Brain (organoid and tissue), 16 donors: ENCODE measurements at places on chromosomes 2 and 18.

DNA sequence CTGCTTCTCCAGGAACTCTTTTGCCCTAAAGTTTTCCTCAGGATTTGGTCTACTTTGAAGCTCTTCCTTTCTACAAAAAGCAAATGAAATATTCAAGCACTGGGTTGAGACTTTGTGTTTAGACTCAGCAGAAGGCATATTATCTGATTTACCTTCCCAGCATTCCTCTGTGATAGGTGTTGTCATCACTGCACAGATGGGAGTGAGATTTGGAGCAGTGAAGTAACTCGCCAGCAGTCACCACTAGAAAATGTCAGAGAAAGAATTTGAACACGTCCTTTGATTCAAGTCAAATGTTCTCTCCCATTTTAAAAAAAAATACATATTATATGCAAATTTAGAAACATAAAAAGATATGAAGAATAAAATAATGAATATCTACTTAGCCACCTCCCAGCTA lies 112.2 kb downstream of the DNAH6 start:
- no peak for DNase-seq

DNA sequence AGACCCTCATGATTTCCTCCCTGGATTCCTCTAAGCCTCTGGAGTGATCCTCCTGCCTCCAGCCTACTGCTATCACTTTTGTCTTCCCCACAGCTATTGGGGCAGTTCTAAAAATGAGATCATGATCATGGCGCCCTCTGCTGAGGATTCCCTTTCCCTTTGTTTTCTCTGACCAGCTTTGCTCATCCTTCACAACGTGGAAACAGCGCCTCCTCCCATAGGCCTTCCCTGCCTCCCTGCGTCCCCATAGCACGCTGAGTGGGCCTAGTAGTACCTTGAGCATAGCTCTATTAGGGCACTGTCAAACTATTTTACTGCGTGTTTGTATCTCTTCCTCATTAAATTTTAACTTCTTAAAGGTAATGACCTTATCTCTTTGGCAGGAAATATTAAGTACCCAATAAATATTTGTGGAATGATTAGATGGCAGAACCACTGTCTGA lies 207.0 kb upstream of the FANCL start:
- DNase-seq, result peak; percentile 63

GRCh38 chr18:47110492-47111274 lies 39.6 kb downstream of the HDHD2 start:
- DNase-seq, result peak; percentile 34

DNA sequence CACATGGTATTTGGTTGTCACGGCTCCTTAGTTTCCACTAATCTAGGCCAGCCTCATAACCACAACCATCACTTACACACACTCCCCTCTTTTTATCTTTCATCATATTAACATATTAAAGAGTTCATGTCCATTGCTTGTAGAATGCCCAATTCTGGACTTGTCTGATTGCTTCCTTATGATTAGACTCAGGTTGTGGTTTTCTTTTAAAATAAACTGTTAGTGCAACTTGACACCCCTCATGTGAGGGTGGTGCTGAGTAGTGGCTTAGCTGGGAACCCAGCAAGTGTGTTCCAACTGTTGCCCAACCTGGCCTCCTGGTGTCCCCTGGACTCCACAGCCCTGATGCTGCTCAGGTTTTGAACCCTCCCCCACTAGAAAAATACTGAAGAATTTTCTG lies 20.1 kb upstream of the CD207 start:
- no peak for DNase-seq

DNA sequence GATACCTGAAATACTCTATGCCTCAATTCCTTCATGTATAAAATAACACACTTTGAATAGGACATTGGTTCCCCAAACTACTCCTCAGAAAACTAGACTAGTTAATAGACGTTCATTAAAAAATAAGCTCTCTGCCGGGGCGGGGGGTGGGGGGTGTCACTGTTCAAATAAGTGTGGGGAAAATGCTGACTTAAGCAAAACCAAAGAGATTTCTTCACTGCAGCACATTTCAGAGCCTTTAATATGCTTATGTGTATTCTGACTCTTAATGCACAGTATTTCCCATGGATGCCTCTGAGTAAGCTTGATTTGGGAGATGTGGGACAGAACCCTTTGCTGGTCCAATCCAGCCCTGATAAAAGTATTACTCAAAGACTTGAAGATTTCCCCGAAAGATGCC lies 93.2 kb downstream of the LYPD6 start:
- DNase-seq, result no peak

DNA sequence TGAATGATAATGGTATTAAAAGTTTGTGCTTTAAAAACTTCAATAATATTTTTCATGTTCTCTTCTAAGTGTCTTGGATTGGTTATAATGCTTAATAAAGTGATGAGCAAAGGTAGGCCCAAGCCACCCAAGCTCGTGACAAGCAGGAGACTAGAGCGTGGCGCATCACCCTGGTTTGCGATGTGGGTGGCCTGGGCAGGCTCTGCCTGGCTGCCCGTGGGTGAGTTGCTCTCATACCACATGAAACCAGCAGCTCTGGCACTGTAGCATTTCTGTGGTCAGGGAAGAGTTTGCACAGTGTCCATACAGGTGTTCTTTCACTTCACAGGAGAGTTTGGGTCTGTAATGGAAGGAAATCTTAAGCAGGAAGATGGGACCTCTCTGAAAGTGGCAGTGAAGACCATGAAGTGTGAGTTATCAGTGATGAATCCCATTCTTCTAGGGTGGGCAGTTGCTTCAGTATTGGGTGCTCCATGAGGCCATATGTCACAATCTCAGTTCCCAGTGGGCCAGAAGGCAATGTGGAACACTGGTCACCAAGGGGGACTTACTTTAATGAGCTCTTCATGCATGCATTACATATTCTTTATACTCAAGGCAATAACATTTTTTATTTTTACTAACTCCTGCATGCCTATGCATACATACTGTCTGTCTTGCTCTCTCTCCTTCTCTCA lies 51.4 kb upstream of the TMEM87B start:
- DNase-seq, result no peak

- no peak for DNase-seq
Measured at GRCh38 chr2:189350540-189351209, 90.6 kb upstream of the WDR75 start.

- no peak for DNase-seq
Measured at GRCh38 chr2:10273215-10274175, 29.2 kb upstream of the HPCAL1 start.

DNA sequence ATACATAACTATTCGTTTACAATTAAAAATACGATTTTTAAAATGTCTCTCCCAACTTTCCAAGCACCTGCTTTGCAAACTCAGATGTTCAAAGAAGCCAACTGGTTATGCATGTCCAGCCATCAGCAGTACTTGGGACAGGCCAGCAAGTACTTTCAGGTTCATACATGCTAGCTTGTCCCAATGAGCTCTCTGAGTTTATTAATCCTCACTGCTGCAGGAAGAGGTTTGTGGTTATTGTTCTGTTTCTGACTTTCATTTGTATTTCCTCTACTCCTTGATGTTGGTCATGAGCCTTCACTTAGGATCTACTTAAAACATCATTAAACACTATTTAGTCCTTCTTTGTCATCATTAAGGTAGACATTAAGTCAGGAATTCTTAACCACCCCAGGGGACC lies 374.1 kb downstream of the LRATD1 start:
- no peak for DNase-seq

GRCh38 chr2:25586726-25587144 lies 86.6 kb downstream of the DTNB start:
- peak; percentile 43 for DNase-seq

DNA sequence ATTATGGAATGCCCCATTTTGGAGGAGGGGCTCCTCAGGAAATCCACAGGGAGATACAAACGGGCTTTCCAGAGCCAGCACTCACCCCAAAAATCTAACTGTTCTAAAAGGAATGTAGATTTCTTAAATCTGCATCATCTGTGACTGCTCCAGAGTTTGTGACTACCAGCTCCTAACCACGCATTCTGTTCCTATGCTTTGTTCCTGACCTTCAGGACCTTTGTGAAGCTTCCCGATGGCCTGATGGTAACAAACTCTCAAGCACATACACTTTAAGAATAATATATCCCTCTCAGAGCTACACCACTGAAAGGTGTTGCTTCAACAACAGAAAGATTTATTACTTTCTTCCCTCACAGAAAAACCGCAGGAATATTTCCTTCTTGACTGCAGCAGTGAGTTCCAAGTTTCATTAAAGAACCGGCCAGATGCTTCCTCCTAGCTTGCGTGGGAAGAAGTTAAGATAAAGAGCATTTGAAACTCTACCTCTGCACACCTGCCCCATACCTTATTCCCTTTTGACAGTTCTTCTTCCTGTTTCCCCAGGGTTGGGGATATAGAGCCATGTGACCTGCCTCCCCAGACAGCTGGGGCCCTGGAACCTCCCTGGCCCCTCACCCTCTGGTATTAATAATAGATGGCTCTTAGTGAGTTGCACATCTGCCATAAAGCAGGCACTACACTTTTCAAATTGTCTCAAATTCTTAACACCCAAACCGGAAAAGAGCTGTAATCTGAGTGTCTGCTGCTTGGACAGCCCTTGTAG lies 40.2 kb upstream of the EML4 start:
- DNase-seq, result no peak

DNA sequence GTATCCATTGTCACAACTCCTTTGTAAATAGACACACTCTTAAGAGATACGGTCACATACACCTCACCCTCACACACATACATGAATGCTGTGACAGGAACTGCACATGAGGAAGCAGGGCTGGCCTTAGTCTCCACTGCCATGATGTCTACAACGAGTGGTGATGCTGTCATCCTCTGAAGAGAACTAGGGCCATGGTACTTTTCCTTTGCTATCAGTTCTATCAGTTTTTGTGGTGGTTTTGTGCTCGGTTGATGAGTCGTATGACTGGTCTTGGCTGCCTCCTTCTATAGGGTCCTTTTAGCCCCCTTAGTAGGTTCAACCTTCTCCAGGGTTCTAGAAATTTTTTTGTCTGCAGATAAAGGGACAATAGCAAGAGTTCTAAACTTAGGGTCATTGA lies 66.0 kb downstream of the MYO3B start:
- DNase-seq, result no peak

DNA sequence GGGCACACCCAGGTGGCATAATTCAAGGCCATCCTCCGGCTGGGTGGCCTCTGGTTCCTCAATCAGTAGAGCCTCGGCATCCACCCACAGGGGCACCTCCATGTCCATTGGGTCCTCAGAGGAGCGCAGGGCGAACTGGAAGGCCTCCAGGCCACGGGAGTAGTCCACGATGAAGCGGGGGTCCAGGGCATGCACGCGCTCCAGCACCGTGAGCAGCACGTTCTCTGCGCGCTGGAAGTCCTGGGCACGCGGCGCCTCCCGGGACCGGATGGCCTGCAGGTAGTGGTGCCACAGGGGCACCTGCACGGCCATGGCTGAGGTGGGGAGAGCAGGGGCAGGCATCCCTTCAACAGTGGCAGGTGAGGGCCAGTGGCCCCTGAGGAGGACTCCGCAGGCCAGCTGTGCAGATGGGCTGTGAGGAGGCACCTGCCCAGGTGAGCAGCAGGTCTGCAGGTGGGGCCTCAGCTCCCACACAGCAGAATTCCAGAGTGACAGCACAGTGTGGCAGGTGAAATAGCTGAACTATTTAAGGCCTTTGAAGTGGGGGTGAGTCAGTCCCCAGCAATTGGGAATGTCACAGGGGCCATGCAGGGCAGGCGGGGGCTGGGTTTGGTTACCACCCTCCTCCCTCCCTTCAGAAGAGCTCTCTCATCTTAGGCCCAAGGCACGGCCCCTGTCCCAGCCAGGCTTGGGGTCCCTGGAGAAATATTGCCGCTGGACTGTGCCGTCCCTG lies at the start of gene MAB21L4:
Gene MAB21L4 (minus strand): TSS at position 501 of the 733 bp plus-strand sequence. CDS start 159 bp downstream, at position 342.
- DNase-seq, result no peak

DNA sequence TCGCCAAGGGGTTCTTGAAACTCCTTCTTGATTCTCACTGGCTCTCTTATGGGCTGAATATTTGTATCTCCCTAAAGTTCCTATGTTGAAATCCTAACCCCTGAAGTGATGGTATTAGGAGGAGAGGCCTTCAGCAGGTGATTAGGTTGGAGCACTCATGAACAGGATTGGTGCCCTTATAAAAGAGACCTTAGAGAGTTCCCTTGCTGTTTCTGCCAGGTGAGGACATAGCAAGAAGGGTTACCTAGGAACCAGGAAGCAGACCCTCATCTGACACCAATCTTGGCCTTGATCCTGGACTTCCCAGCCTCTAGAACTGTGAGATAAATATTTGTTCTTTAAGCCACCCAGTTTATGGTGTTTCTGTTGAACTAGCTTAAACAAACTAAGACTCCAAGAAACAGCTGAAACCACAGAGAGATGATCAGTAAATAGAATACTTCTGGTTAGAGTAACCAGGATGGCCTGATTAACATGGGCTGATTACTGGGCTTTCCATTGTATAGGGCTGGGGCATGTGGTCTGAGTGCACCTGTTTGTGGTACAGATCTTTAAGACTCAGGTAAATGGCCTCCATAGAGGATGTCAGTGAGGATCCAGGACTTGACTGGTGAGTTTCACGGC lies 7.7 kb upstream of the CDC42EP3 start:
- DNase-seq, result no peak

DNA sequence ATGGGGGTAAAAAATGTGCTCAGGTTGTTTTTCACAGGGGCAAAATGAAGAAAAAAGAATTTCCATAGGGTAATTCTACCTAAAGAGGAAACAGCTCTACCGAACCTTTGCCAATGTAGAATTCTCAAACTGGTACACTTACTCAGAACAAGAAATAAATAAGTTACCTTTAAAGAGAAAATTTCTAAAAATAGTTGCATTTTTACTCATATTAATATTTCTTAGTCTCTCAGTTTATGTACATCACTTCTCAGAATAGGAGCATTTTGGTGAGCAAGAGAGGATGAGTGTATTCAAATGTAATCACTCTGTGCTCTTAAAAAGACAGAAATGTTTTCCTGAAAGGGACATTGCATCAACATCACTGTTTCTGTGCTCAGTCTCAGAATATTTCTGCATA lies 574.7 kb upstream of the SLC8A1 start:
- no peak for DNase-seq

- no peak for DNase-seq
Measured at GRCh38 chr18:74219056-74219455, 70.7 kb downstream of the TIMM21 start.

DNA sequence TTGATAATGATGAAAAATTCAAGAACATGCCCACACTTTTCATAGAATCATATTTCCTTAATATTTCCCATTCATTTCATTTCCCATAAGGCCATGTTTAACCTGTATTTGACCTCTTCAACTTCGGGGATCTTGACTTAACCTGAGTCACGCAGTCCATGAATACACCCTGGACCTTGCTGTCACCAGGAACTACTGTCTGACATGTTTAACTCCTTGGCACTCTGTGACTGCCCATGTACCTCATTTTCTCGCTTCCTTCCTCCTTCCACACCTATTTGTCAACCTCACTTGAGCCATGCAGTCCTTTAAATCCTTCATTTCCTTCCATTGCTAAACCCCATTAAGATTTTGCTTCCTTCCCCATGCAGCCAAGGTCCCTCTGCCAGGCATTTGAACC lies 16.3 kb downstream of the ABCB11 start:
- DNase-seq, result no peak

- peak; percentile 85 for DNase-seq
Measured at GRCh38 chr2:182868054-182868796, 1.8 kb upstream of the FRZB start.

DNA sequence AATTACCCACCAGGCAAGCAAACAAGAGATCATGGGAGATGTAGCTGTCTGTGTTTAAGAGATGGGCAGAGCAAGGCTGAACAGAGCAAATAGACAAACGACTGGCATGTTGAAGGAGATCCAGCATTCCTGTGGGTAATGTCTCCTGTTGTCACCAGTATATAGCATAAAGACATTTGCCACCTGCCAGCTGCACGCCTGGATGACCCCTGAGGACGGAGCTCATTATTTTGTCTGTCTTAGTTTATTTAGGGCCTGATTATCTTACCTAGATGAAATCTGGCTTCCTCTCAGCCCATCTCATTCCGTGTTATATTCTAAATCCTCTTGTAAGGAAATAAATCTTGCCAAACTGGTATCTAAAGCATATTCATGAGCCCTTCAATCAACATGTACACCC lies 510.3 kb upstream of the LINC00305 start:
- no peak for DNase-seq
